ENCODE measurements at places on chromosomes 5 and 9.

DNA sequence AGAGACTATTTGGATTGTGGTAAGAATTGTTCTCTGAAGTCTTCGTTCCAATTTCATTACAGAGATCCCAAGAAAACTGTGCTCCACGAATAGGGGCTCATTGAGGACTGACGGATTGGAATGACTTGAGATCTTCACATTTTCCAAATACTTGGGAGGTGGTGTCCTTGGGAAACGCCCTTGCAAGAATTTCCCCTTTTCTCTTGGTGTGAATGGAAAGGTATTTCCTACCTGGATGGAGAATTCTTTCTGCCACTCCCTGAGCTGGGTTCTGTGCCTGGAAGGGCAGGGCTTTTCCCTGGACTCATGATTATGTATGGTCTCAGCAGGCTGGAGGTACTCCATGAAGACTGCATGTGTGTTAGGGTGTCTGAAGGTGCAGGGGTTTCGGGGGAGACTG, 53.9 kb downstream of the SNX18 start:
- no peak for DNase-seq

- no peak for DNase-seq
These were observed 49.2 kb downstream of the EQTN start for GRCh38 chr9:27247756-27248155.

DNA sequence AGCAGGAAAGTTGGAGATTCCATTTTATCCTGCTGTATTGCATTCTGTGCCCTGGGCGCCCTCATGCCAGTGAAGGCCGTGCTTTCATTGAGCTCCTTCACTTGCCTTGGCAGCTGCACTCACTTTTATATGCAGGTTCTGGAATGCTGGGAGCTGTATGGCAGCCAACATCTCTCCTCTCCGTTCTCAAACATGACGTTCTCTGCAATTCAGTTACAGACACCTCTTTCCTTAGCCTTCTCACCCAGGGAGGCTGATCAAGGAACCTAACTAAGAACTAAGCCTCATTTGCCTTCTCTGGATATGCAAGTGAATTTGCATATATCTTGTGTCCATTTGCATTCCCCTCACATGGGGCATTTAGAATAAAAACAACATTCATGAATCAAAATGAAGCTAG, 29.4 kb upstream of the PURA start:
- peak; percentile 4 for DNase-seq

- no peak for DNase-seq
These were observed 280.1 kb downstream of the DNAH5 start for GRCh38 chr5:13664377-13664776.

DNA sequence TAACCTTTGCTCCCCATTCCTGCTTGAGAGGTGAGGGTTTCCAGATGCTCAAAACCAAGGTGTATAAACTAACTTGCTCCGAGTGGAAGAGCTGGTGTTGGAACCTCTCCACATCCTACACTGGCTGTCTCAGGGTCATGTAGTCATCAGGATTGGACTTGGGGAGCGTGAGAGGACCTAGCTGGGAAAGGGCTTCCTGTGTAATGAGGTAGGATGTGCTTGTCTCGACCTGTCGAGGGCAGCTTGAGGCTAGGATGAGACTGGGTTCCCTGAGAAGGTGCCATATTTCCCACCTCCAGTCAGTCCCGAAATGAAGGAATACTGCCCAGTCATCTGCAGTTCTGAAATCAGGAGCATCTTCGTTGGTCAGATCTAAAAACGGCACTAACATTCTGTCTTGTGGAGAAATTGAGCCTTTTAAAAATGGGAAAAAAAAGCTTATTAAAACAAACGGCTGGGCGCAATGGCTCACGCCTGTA, 1.3 kb downstream of the CCNI2 start:
- DNase-seq: no peak

- DNase-seq: no peak
These were observed 2.2 kb upstream of the CLINT1 start for GRCh38 chr5:157860898-157861890.

DNA sequence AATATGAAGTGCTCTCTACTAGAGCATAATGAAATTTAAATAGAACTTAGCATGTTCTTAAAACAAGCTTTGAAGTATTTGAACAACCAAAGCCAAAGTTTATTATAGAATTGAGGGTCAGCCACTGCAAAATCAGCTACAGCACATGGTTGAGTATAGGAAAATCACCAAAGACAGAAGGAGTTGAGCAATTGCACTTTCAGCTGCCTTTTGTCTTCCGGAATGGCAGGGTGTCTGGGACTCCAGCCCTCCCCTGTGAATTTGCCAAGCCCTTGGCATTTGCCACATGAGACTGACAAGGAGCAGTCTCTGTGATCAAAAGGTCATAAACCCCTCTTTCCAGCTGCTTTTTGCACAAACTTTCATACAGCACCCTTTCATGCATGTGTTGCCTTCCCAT, 8.5 kb upstream of the LURAP1L start:
- DNase-seq: no peak

DNA sequence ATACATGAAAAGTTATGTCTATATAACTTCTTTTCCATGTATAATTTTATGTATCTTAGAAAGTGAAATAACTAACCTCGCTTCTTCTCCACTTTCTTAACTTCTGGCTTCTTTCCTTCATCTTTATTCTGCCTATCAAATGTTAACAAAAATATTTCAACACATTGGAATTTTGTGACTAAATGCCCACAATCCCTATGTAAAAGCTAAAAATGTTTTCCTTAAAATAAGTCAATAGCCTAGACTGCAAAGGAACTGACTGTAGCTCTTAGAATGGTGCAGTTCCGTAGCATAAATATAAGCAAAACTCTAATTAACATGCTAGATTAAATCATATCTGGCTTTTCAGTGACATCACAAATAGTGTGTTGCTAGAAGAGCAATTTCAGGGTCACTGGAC, 40.9 kb downstream of the PSIP1 start:
- no peak for DNase-seq

DNA sequence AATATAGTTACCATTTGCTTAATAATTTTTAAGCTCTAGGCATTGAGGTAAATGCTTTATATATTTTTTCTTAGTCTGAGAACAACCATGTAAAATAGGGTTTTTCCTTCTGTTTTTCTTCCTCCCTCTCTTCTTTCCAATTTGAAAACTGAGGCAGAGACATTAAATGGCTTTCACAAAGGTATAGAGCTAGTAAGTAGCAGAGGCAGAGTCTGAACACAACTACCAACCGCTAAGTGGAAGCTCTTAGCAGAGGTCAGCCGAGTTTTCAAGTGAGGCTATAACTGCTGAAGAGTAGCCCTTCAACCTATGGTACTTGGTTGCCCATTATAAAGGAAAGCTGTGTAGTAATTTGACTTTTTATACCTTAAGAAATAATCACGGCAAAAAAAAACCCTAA, 187.1 kb downstream of the MEF2C start:
- DNase-seq: no peak

DNA sequence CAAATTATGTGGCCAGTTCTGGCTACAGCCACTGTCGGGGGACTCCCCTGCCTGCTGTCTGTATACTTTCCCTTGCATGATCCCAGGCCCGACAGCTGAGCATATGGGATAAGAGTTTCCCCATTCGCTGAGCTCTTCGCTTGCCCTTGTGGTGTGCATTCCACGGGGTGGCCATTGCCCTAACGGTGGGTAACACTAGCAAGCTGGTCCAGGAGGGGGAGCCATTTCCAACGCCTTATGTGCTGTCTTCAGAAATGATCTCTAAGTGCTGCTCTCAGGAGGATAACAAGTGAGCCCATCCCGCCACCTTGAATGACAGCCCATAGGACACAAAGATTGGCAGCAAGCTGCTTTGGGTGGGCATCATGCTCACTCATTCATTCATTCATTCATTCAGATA, 190.9 kb downstream of the FSTL4 start:
- DNase-seq: no peak

DNA sequence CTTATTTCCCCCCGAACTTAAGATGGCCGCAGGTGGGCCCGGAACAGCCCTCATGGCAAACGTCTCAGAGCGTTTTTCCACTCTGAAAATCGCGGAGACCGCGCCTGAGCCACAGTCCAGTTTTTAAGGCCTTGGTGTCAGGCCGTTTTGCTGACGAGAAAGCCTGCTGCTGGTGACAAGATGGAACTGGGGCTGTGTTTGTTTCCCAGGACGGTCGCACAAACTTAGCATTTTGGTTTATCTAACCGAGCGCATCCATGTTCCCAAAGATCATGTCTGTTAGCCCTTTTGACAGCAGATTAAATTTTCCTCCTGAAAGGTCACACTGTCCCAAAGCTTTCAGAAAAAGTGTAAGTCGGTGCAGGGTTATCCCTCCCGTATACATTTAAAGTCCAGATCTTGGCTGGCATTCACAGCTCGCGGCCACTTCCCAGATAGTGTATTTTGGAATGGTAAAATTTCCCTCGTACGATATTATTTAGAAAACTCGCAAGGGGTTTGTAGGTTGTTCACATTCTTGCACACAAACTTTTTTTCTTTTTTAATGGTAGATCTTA, 812 bp downstream of the SREK1 start:
- no peak for DNase-seq

DNA sequence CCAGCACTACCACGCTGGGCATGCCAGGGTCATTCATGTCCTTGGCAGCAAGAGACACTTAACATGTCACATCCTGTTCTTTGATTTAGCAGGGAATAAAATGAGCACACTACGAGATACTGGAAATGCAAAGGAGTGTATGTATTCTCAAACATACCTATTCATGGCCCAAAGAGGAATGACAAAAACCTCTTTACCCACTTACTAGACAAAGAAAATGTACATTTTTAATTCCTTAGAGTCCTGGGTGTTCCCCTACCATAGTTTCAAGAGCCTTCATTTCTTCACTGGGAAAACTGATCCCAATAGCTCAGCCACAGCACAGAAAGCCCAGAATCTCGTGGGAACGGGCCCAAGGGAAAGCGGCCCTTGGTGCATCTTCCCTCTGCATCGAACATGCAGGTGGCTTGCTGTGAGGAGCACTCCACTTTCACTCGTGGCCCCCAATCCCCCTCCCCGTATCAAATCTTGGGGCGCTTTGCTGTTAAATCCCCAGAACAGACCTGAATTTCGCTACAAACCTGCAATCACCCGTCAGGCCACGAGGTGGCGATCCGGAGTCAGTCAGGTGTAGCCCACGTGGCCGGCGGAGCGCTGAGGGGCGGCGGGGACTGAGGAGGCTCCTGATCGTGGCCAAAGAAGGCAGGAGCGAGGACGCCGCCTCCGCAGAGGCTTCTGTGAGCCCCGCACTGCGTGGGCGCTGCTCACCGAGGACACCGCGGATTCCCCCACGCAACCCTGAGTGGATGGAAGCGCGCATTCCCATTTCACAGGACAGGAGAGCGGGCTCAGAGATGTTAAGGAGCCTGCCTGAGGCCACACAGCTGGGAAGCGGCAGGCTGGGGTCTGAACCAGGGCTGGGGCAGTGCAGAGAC, 91.4 kb downstream of the LMX1B start:
- no peak for DNase-seq

- no peak for DNase-seq
These were observed 76.7 kb downstream of the KLHL3 start for GRCh38 chr5:137659209-137659608.

DNA sequence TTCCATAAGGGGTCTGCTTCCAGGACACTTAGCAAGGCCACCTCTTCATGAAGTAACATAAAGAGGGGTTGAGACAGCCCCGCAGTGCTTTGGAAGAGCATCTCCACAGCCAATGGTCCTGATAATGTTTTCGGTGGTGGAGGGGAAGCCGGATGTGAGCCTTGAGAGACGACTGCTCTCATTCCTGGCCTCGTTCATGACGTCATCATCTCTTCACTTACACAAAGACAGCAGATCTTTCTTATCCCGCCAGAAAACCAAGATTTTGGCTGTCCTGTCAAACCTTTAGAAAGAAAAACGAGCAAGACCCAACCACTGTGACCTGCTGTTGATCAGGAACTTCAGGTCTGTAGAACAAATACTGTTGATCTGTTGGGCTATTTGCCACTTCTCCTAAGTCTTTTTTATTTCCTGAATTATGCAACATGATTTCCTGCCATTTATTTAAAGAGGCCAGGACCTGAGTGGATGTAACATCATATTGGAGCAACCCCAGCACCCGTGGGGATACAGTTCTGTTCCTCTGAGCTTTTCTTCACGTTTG, 89.0 kb upstream of the IRX2 start:
- no peak for DNase-seq

GRCh38 chr5:151080613-151081430, at the start of gene TNIP1:
Gene TNIP1 (minus strand): TSS chr5:151081034. CDS start chr5:151065095, 15,939 bp downstream.
- DNase-seq: peak; percentile 54

- DNase-seq: no peak
These were observed 18.3 kb upstream of the IFNK start for GRCh38 chr9:27505744-27506161.

DNA sequence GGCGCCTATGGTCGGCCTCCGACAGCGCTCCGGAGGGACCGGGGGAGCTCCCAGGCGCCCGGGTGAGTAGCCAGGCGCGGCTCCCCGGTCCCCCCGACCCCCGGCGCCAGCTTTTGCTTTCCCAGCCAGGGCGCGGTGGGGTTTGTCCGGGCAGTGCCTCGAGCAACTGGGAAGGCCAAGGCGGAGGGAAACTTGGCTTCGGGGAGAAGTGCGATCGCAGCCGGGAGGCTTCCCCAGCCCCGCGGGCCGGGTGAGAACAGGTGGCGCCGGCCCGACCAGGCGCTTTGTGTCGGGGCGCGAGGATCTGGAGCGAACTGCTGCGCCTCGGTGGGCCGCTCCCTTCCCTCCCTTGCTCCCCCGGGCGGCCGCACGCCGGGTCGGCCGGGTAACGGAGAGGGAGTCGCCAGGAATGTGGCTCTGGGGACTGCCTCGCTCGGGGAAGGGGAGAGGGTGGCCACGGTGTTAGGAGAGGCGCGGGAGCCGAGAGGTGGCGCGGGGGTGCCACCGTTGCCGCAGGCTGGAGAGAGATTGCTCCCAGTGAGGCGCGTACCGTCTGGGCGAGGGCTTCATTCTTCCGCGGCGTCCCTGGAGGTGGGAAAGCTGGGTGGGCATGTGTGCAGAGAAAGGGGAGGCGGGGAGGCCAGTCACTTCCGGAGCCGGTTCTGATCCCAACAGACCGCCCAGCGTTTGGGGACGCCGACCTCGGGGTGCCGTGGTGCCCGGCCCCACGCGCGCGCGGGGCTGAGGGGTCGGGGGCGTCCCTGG, 561 bp downstream of the DAPK1 start:
- DNase-seq: no peak

DNA sequence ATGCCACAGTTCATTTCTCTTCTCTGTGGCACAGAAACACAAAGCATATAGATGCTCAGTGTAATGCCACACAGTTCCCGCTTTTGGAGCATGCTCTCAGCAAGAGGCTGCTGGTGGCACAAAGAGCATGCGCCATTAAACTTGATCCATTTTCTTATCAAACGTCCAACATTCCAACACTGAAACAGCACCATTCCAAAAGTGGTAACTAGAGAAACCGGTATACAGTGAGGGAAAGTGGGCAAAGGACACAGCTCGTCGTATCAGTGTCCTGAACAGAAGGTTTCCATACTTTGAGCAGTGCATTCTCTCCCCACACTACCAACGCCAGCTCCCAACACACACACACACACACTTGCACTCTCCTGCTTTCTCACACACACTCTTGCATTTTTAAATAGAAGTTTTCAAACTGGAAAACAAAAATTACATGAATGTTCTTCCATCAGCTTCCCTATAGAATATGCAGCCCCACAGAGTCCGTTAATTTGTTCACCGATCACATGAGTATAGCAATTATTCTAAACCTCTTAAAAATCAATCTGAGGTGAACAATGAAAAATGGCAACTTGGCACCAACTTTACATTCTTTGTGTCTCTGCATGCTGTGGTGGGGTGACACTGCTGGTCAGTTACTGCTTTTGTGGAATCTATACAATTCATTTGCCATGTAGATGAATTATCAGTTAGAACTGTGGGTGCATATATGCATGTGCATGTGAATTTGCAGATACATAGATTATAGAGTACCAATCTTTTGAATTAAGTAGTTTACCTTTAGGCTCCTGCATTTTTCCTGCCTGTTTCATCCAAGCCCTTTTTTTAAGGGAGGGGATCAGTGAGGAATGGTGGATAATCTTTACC, 5.7 kb downstream of the NFIB start:
- no peak for DNase-seq
